RWPE1 (cell line): ENCODE measurements at places on chromosomes 13 and 19.

GRCh38 chr19:2224754-2225349 lies 11.3 kb downstream of the PLEKHJ1 start:
- no peak for DNase-seq

DNA sequence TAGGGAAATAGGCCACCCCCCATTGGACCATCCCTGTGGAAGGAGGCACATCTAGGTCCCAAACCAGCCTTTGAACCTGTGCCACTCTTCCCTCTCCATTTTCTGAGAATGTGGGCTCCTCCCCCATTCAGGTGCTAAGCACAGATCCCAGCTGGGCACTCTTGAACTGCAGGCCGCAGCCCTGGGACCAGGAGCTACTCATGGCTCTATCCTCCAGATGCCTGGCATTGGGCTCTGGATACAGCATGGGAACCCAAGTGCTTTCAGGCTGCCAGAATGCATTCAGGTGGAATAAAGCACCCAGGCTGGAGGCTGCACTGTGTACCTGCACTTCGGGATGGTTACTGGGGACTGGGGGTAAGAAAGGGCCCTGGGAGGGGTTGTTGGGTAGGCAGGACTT lies 1372.3 kb upstream of the SPRY2 start:
- DNase-seq: no peak

DNA sequence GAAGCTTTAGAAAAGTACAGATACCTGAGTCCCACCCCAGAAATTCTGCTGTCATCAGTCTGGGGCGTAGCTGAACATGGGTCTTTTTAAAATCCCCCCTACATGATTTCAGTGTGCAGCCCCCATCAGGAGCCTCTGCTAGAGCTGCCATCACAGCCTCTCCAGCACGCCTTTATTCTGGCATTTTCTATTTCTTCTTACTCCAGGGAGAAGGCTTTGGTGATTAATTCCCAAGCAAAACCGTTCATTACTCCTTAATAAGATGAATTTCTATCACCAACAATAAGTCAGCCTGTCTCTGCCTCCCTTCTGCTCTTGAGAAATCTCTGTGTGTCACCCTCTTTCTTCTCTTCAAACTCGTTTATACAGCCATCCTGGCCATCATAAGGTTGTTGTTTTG lies 160.3 kb downstream of the KATNAL1 start:
- no peak for DNase-seq

DNA sequence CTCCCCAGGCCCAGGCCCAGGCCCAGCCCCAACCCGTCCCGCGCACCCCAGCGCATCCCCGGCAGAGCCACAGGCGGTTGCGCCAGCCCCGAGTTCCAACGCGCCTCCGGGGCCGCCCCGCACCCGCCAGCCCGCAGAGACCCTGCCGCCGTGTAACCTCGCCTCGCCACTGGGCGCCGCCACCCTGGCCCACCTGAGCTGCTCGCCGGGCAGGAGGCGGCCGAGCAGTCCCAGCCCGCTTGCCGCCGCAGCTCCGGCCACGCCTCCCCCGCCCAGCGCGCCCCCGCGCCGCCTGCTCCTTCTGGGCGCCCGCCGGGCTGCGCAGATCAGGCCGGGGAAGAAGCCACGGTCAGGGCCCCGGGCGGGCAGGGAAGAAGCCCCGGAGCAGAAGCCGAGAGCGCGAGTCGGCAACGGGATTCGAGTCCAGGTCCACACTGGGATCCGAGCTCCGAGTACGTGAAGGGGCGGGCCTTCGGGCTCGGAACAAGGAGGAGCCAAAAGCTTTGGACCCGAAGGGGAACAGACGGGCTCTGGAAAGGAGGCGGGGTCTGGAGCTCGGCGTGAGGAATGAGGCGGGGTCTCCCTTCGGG lies at the start of gene MBOAT7:
MBOAT7 (minus strand) TSS at position 436 of the 590 bp plus-strand sequence. CDS start 1,072 bp downstream, outside the sequence.
- no peak for DNase-seq

- peak; percentile 16 for DNase-seq
These were observed 556.3 kb upstream of the ARGLU1 start for GRCh38 chr13:107124129-107124718.
